ENCODE measurements at places on chromosomes 5 and 9.

- no peak for DNase-seq
These were observed 90.4 kb upstream of the COL5A1 start for GRCh38 chr9:134551176-134551575.

DNA sequence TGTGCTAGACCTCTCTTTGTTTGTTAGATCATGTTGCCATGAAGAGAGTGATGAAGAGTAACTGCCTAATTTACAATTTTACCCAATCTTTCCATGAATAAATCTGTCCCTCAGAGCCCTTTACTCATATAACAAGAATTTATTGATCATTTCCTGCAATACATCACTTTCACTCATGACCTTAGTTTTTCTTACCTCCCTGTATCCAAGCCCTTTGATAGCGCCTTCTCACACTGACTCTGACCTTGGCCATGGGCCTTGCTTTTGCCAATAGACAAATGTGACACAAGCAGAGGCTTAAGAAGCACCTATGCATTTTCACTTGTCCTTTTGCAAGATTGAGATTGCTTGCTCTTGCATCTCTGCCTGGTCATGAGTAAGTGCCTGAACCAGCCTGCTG, 288.1 kb downstream of the NNT start:
- DNase-seq = no peak

DNA sequence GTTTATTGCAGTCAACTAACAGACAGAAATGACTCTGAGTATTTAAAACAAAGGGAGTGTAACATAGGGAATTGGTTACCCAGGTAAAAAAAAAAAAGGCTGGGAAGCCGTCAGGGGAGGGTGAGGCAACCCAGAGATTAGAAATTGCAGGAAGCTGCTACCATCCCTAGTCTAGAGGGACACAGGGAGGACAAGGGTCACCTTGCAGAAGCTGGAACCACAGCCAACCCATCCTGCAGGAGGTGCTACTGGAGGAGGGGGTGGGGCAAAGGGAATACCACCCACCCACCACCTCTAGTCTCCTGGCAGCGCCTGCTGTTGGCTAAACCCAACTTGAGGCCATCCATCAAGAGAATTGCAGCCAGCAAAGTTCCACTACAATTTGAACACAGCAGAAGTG, 6.5 kb downstream of the CAST start:
- no peak for DNase-seq

GRCh38 chr9:133004999-133005760, 25.6 kb upstream of the GTF3C5 start:
- DNase-seq = no peak

- no peak for DNase-seq
These were observed 6.7 kb downstream of the SLCO4C1 start for GRCh38 chr5:102289251-102289899.

GRCh38 chr5:180209137-180209581, at the start of gene RASGEF1C:
Gene RASGEF1C, minus strand, starts transcription at chr5:180209211. Its CDS starts 71,159 bp downstream, at chr5:180138052.
- DNase-seq = peak; percentile 66

GRCh38 chr9:120001536-120001935, 578.4 kb downstream of the CDK5RAP2 start:
- DNase-seq = no peak

DNA sequence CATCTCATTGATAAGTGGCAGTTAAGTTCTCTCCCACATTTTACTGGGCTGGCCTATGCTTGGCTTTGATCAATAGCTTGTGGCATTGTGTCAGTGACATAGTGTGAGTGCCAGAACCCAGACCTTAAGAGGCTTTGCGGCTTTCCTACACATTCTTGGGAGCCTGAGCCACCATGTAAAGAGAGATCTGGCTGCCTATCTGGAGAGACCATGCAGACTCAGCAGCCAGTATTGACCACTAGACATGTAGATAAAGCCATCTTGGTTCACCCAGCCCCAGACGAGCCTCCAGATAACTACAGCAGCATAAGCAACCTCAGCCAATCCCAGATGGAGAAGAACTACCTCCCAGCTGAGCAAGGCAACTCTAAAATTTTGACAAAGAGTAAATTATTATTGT, 28.6 kb downstream of the C9orf153 start:
- DNase-seq = no peak

GRCh38 chr5:132355140-132355765, 14.3 kb upstream of the SLC22A5 start:
- DNase-seq = no peak

DNA sequence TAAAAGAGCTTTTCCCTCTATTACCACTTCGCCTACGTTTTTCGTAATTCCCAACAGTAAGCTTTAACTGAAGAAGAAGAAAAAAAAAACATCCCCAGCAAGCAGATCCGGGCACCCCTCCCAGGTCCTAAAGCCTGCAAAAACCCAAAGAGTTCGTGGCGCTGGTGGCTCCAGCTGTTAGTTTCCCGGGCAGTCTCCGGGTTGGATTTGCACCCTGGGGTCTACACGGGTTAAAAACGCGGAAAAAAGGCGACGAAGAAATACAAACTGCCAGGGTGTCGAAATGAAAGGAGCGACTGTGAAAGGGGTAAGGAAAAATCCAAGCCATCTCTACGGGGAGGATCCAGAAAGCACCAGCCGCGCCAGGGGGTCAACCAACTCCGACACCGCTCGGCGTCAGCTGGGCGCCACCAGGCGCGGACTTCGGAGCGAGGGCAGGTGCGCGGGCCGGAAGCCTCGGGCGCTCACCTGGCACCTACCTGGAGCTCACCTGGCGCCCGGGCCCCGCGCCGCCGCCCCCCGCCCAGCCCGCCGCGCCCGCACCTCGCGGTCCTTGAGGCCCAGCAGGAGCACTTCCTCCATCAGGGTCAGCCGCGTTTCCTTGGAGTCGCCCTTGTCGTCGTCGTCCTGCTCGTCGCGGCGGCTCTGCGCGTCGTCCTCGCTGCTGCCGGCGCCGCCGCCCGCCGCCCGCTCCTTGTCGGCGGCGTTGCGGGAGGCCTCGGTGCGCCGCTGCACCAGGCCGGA, 680 bp downstream of the GOLPH3 start:
- no peak for DNase-seq

GRCh38 chr5:144698484-144698883, 527.8 kb downstream of the KCTD16 start:
- DNase-seq = no peak

DNA sequence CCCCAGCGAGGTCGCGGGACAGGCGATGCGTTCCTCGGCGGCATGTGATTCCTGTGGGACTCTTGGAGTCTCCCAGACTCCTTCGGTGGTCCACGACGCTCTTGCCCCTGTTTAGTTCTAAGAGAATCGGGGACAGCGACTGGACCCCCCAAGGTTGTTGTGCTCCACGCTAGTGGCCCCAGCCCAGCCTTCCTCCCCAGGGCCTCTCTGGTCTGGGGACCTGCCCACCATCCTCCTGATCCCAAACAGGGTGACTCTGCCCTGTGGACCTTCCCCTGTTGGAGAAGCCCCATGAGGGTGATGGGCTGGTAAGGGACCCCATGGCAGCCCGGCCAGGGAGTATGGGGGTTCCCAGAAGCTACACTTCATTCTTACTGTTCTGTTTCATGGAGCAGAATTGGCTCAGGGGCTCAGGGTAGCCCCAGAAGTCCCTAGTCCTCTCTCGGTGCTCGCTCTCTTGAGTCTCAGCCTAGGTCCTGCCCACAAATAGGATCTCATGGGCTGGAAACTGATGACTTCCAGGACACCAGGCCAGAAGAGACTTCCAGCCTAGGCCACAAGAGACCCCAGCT, 880 bp downstream of the CARD19 start:
- no peak for DNase-seq

GRCh38 chr5:169429044-169429443, 128.1 kb upstream of the SLIT3 start:
- no peak for DNase-seq

DNA sequence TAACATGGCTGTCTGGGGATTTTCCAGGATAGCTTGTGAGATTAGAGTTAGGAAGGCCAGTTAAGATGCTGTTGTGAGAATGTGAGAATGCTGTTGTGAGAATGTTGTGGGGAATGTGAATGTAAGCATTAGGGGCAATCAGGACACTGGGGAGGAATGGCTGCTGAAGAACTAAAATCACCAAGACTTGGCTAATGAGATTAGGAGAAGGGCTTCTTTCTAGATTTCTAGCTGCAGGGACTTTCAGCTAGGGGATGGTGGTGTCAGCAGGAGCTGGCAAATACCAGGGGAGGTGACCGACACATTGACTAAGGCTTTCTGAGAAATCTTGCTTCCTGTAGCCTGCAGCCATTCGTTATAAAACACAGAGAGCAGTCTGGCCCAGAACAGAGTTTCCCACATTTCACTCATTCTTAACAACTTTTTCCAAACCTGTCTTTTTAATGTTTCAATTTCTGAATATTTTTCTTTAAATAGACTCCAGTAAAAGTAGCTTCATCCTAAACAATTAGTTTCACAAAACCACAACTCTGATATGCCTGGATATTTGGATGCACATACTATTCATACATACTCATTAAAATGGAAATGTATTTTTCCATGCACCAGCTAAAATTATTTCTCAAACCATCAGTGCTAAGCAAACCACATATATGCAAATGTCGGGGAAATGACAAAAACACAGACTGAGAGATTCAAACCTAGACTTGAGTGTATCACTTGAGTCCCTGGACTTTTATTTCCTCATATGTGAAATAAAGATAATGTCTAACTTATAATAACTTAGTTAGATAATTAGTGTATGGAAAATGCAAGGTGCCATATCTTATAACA, 89.3 kb upstream of the TNC start:
- no peak for DNase-seq

GRCh38 chr5:98913911-98914310, 14.9 kb downstream of the CHD1 start:
- no peak for DNase-seq

GRCh38 chr5:51731421-51732029, 348.3 kb downstream of the ISL1 start:
- no peak for DNase-seq

- no peak for DNase-seq
These were observed 147.6 kb downstream of the KIAA0825 start for GRCh38 chr5:94470802-94471201.

DNA sequence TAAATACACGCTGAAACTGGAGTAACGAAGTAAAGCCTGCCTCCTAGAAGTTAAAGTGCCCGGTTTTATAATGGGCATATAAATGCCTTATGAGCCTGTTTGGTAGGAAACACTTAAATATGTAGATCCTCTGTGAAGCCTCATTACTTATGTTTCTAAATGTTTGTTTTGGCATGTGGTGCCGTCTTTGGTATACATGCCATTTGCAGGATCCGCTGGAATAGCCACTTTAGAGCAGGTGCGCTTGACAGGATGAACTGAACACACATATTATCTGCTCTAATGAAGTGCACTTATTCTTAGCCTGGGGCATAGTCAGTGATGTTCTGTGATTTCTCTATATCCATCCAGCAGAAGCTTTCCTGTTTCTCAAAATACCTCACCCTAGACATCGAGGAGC, 778.1 kb upstream of the WWC1 start:
- DNase-seq = no peak

- no peak for DNase-seq
These were observed 1.5 kb downstream of the CERT1 start for GRCh38 chr5:75509956-75510355.

DNA sequence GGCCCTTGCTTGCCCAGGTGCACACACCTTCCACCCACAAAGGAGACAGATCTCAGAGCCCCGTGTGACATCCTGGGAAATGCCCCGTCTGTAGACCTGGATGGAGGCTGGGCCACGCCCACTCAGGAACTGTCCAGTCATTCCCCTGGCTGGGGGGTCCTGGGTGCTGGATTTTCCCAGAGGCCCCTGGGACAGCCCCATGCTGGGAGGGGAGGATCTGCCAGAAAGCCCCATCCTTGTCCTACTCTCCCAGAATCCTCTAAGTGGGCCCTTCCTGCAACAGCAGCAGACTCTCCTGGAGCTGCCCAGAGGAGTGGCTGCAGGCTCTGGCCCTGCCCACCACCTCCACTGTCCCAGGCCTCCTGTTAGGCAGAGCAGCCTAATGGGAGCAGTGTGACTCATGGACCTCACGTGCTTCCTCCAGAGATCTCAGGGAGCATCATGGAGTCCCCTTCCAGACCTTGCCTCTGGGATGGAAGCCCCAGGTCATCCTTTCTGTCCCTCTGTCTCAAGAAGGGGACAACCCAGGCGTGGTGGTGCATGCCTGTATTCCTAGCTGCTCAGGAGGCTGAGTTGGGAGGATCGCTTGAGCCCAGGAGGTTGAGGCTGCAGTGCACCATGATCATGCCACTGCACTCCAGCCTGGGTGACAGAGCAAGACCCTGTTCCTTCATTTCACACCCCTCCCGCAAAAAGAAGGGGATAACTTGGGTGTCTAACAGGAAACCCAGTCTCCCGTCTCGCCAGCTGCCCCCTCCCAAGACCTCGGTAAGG, 51.7 kb downstream of the JADE2 start:
- DNase-seq = no peak

- no peak for DNase-seq
These were observed 226.3 kb downstream of the DEPDC1B start for GRCh38 chr5:60473654-60474053.

GRCh38 chr5:167643631-167644280, 647.7 kb upstream of the WWC1 start:
- DNase-seq = no peak

DNA sequence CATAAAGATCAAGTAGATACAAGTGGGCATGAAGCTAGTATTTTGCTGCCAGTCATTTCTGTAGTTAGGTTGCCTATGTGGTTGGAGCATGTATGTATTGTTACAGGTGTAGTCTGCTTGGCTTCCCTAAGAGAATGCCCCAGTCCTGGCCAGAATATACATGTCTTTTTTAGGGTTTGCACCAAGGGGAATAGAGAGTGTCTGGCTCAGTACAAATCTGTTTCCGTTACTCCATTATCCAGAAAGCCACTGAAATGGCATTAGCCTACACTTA, 23.2 kb downstream of the TGFBR1 start:
- no peak for DNase-seq

DNA sequence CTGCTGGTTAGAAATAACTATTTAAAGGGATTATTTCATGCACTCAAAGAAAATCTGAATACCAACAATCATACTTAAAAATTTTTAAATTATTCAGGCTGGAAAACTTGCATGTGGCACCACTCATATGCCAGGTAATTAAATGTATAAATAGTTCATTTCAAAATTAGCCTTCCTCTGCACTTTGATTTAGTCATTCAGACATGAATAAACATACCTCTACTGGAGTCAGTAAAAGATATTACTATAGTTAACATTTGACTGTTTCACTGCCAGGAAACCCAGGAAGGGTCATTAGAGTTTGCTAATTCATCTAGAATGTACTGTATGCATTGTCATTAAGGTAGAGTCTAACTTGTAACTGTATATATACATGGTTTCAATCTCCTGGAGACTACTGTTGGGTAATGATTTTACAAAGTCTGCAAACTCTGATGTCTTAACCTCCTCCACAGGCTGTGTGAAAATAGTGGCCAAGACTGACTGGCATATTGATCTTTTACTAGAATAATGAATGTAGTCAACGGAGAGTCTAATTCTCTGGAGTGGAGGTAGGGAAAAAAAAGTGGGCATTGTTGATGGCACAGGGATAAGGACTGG, 43.7 kb downstream of the TEX10 start:
- no peak for DNase-seq

DNA sequence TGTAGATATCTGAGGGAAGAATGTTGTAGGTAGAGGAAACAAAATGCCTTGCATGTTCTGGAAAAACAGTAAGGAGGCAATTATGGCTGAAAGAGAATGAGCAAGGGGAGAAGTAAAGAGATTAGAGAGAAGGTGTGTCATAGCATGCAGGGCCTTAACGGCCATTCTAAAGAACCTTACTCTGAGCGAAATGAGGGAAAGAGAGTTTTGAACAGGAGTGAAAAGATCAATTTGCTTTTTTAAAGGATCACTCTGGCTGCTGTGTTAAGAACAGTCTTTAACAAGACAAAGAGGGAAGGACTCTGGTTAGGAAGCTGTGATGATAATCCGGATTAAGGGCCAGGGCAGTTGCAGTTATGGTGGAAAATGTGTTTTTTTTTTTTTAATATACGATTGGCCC, 22.6 kb downstream of the PTBP3 start:
- no peak for DNase-seq

GRCh38 chr5:38543074-38543473, 13.4 kb downstream of the LIFR start:
- no peak for DNase-seq
